M059J (cell line): ENCODE measurements at places on chromosomes 2 and 18.

DNA sequence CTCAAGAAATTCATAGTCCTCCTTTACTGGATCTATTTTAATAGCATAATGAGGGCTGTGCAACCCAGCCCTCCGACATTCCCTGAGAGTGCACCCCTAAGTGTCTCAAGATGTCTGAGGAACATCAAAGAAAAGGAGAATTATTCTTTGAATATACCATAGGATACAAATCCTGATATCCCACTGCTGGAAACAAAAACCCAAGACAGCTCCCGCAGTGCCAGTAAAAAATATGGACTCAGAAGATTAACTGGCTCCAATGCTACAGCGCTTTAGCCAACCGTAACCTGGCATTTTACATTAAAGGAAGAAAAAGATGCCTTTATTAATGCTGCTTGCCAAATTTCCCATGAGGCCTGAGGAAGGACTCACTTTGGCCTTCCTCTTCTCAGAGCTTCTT is 168.4 kb downstream of the TTC32 start:
- DNase-seq = no peak

GRCh38 chr18:74356959-74357358 is 41.3 kb downstream of the C18orf63 start:
- no peak for DNase-seq

DNA sequence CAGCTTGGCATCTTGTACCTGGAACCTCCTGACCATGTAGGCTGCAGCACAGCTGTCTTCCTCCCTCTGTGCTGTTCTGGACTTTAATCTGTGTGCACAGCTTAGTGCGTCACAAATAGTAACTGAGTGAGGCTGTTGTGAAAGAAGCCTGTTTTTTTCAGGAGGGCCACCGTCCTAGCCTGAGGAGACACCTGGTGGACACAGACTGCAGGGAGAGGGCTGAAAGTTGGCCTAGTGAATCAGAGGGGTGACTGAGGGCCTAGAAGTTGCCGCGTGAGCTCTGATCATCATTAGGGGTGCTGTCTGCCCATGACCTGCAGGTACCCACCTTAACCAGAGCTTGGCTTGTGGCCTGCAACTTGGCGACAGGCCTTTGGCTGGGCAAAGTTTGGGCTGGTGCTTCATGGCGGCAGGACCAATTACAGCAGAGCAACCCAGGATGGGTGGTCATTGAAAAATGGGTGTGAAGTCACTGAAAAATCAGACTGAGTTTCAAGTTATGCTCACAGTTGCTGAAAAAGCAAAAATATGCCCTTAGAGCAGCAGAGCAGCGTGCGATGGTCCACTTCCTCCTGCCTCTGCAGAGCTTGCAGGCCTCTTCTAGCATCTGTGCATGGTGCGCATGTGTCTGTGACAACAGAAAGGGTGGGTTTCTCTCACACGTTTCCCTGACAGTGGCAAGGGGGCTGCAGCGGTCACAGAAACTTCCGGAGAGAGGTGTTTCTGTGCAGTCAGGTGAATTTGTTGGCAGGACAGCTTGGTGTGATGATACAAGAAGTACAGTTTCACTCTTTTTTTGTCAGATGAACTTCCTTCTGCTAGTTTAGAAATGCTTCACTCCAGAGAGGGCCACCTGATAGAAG is 9.6 kb downstream of the GDF7 start:
- DNase-seq = no peak

- no peak for DNase-seq
Measured at GRCh38 chr2:165371356-165371755, 98.1 kb upstream of the CSRNP3 start.

GRCh38 chr2:190311893-190312634 is 7.6 kb downstream of the HIBCH start:
- DNase-seq = no peak

DNA sequence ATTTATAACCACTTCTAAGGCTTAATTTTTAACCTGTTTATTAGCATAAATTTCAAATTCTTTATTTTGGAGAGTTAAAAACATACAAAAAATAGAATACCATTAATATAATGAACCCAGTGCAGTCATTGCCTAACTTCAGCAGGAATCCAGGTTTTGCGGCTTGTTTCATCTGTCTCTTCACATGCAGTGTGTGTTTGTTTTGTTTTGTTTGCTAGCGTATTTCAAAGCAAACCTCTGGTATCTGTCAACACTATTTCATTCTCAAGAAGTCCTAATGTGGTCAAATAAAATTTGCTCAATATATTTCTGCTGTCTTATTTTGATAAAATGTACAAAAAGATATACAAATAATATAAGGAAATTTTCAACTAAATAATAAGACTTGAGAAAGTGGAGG is 328.5 kb downstream of the AGPS start:
- DNase-seq = no peak

DNA sequence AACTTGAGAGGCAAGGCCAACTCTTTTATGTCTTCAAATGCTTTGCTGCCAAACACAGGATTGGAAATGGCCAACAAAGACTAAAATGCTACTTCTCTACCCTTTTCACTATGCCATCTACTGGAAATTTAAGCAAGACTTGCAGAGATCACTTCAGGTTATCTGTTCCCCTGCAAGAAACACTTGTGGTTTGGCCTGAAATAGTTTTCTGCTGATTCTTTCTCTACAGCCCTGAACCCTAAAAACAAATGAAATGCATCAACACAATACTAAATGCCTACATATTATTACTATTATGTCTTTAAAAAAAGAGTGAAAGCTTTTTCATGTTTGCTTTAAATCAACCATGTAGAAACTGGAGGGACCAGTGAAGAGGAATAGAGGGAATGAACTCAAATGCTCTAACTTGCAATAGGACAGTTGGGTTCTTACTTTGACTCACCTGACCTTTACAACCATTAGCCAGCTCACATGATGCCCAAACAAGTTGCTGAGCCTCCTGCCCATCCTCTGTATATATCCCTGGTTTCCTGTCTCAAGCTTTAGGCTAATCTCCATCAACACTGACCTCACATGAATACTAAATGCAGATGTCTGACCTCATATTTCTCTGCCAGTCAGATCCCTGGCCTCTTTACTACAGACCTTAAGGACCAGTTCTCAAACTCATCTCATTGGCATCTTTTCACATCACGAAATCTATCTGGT is 17.5 kb upstream of the ADAM17 start:
- peak; percentile 76 for DNase-seq

DNA sequence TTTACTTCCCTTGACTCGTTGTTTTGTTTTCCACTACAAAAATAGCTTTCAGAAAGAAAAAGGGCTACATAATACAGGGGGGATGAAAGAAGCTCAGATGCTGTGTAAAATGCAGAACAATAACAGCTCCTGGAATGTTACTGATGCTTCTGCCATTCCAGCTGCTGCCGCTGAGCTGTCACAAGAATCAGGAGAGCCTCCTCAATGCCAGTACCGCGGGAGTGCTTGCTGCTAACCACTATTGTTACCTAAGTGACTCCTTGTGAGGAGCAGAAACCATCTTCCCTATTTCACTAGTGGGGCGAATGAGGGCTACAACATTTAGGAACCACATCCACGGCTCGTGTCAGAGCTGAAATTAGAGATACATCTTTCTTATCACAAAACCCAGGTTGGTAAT is 384.8 kb downstream of the GALR1 start:
- DNase-seq = no peak

GRCh38 chr2:223459328-223459939 is 142.7 kb downstream of the SCG2 start:
- DNase-seq = peak; percentile 30

- peak; percentile 97 for DNase-seq
Measured at GRCh38 chr18:59874166-59874565, 25.6 kb upstream of the PMAIP1 start.

DNA sequence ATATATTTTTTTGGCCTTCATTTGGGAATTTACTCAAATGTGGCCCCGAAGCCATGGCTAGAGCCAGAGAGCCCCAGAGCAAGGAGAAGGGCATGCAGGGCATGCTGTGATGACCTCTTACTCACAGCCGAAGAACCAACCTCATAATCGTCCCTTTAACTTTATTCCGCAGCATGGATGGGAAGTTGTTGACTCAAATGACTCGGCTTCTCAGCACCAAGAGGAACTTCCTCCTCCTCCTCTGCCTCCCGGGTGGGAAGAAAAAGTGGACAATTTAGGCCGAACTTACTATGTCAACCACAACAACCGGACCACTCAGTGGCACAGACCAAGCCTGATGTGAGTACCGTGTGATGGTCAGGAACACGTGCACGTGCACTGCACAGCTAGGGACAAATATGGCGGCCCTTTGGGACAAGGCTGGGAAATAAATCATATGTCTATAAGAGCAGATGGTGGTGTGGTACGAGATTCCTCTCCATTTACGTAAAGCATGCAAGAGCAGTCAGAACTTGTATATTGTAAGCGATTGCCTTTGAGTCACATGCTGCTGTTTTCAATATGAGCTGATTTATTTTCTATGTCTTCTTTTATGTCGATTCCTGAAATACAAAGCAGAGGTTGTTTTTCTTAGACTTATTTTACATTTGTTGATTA is 280.9 kb downstream of the NEDD4L start:
- no peak for DNase-seq

GRCh38 chr2:96537066-96537733 is 648 bp downstream of the ARID5A start:
- peak; percentile 78 for DNase-seq

DNA sequence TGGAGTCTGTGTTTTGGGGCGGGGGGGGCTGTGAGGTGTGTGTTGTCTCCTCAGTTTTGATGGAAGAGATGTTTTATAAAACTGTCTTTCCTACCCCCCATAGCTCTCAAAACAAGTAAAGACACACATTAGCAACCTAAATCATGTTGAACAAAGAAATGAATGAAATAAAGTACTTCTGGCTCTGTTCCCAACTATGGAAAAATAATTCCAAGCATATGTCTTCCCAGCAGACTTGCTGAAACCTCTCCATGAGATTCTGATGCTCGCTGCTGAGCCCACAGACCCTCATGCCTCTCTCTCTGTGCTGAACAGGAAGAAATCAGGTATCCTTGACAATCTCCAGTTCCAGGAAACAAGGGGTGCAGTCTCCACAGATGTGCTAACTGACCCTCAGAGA is 226.7 kb upstream of the KLHL29 start:
- DNase-seq = no peak

DNA sequence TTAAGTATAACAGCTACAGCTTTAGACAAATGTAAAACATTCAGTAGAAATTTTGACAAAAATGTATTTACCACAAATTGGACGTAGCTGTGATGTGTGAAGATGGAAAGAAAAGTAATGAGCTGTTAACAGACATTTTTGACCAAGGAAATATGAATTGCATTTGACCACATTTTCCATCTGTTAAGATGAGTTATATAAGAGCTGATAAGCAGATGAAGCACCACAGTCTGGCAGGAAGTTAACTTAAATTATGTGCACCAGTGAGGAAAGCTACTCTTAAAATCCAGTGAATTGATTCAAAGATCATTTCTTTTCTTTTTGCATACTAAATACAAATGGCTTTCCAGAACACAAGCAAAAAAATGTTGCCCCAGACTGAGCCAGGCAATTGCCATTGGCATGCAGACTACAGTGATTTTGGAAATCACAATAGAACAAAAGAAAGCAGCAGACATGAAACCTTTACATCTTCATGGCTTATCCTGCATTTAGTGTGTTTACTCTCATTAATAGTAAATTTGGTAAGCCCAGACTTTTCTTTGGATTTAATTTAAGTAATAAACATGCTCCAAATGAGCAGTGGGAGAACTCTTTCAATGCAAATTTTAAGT is 493.7 kb downstream of the TMX3 start:
- DNase-seq = no peak

DNA sequence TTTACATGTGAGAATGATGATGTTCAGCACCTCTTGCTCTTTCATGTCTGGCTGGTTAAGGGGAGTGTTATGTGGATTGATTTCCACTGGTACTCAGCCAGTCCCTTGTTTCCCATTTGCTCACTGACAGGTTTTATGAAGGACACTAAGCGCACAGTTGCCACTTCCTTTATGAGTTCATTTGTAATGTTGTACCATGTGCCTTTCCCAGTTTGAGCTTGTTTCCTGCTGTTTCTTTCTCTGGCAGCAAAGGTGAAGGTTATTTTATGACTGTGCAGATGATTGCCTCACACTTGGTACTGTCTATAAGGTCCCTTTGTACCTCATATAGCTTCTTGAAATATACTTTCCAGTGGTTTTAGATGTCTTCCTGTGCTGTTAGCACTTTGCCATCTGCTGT is 1700.5 kb upstream of the TMEFF2 start:
- DNase-seq = no peak

GRCh38 chr2:37230581-37230980 is 815 bp downstream of the CEBPZ start:
- peak; percentile 30 for DNase-seq

GRCh38 chr2:12293874-12294273 is 422.9 kb upstream of the TRIB2 start:
- peak; percentile 34 for DNase-seq

GRCh38 chr2:25347205-25347815 is 5.6 kb upstream of the DNMT3A start:
- DNase-seq = peak; percentile 61

- DNase-seq = peak; percentile 68
Measured at GRCh38 chr2:47558768-47559684, 156.1 kb downstream of the MSH2 start.

- no peak for DNase-seq
Measured at GRCh38 chr2:6073191-6074088, 381.3 kb downstream of the SOX11 start.

GRCh38 chr2:27095745-27096651 is 9.4 kb downstream of the KHK start:
- peak; percentile 36 for DNase-seq

- DNase-seq = no peak
Measured at GRCh38 chr2:158205215-158205614, 103.5 kb downstream of the UPP2 start.

GRCh38 chr18:70649683-70650082 is 360.8 kb downstream of the SOCS6 start:
- DNase-seq = no peak

GRCh38 chr2:176124947-176125771 is 2.6 kb downstream of the HOXD9 start:
- DNase-seq = no peak

DNA sequence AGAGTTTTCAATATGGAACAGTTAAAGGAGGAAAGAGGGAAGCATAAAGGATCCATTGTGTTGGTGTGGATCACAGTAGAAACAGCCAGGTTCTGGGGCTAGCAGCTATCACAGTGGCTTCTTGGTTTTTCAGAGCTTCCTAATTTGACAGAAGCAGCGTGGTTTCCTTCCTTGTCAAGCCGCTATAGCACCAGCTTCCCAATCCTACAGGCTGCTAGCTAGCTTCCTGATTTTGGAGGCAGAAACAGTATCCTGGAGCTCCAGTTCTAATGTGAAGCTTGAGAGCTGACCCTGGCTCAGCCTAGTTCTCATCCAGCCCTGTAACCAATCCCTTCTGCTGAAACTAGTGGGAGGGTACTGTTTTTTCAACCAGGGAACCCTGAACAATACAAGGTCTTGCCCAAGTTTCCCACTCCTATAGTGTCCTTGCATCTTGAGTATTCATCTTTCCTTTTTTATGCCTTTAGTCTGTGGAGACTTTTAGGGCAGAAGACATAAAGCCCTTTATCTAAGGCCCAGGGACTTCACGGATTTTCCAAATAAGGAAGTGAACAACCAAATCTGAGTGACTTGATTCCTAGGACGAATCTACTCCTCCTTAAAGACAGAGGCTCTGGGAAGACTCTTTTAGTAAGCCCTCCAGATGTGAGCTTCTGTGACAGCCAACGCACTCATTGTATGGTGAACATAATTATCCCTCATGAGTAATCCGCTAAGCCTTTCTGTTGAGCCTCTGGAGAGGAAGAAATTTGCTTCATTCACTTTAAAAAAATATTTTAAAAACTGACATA is 33.8 kb downstream of the CCDC93 start:
- DNase-seq = peak; percentile 62

- peak; percentile 98 for DNase-seq
Measured at GRCh38 chr2:215698566-215698965, 262.7 kb upstream of the FN1 start.

- DNase-seq = no peak
Measured at GRCh38 chr2:11852526-11853196, 106.2 kb downstream of the LPIN1 start.
